ENCODE measurements at places on chromosomes 12 and 14.
A peak's percentile ranks its signal among the peaks of the same experiment; 100 is the strongest.

DNA sequence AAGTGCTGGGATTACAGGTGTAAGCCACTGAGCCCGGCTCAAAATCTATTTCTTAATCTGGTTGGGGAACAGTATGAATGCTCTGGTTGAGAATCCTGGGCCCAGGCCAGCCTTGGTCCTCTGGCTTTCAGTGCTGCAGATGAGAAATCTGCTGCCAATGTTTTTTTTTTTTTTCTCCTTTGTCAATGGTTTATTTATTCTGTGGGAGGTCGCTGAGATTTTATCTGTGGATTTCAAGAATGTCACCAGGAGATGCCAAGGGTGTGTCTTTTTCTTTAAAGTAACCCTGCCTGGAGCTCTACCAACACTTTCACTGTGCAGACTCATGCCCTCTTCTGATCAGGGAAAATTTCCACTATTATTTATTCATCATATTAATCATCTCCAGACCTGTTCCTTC lies 3.6 kb downstream of the SLC25A29 start:
- DNase-seq: no peak

- no peak for DNase-seq
These were observed 156.6 kb downstream of the DAD1 start for GRCh38 chr14:22432348-22432976.

- peak; percentile 69 for DNase-seq
These were observed 18.8 kb downstream of the BCL11B start for GRCh38 chr14:99252940-99253868.

DNA sequence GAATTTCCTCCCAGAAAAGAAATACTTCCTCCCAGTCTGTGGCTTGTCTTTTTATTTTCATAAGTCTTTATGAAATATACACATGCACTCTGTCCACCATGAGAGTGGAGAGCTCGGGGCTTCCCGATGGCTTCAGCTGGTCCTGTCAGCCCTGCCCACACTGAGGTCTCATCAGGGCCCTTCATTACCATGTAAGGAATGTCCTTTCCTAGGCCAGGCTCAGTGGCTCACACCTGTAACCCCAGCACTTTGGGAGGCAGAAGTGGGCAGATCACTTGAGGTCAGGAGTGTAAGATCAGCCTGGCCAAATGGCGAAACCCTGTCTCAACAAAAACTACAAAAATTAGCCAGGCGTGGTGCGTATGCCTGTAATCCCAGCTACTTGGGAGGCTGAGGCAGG lies 77.0 kb downstream of the CPSF2 start:
- DNase-seq: no peak

GRCh38 chr14:63745858-63746425 lies 18.1 kb upstream of the SGPP1 start:
- no peak for DNase-seq

GRCh38 chr14:97499790-97500481 lies 702.8 kb downstream of the VRK1 start:
- DNase-seq: no peak

DNA sequence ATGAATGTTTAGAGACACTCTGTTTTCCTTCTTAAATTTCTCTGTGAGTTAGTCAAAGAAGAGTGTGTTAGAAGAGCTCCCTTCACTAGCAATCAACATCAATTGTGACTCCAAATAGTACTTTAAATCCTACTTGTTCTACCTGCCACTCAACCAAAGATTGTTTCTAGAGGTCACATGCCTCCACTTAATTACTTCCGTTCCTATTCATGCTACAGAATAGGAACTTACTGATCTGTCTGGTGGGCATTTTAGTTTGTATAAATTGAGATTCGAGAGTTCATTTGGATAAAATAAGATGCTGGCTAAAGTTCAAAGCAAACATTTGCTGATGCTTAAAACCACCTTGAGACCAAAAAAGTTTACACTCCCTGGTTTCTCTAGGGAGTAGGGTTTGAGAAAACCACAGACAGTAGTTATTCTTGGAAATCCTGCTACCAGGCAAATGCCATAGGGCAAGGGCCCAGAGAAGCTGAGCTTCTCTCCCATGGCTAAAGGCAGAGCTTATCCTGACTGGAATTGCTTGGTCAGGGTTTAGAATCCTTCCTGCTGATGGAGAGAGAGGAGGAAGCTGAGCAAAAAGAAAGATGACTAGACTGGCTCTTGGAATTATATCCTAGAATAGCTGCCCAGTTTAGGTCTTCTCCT lies 389.6 kb upstream of the ATP2B1 start:
- DNase-seq: no peak

- peak; percentile 2 for DNase-seq
These were observed 908 bp upstream of the CDKL1 start for GRCh38 chr14:50397390-50398188.

DNA sequence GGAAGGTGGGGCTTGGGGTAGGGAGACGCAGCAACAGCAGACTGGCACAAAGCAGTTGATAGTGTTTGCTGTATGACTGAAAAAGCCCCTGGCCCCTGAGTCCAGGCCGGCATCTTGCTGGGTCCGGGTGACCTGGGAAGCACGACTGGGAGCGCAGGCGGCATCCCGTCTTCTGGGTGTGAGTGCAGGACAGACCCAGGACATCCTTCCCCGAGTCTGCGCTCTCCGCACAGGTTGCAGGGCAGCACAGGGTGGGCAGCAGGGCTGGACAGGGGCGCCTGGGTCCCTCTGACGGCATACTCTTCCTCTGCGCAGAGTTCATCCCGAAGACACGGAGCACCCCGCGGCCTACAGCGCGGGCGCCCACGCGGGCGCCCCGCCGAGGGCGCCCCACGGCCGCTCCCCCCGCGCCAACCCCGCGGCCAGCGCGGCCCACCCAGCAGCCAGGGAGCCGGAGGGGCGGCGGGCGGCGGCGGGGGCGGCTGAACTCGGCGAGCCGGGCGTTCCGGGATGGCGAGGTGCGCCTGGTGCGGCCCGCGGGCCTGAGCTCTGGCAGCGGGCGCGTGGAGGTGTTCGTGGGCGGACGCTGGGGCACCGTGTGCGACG lies 9.2 kb upstream of the CYP46A1 start:
- DNase-seq: no peak

DNA sequence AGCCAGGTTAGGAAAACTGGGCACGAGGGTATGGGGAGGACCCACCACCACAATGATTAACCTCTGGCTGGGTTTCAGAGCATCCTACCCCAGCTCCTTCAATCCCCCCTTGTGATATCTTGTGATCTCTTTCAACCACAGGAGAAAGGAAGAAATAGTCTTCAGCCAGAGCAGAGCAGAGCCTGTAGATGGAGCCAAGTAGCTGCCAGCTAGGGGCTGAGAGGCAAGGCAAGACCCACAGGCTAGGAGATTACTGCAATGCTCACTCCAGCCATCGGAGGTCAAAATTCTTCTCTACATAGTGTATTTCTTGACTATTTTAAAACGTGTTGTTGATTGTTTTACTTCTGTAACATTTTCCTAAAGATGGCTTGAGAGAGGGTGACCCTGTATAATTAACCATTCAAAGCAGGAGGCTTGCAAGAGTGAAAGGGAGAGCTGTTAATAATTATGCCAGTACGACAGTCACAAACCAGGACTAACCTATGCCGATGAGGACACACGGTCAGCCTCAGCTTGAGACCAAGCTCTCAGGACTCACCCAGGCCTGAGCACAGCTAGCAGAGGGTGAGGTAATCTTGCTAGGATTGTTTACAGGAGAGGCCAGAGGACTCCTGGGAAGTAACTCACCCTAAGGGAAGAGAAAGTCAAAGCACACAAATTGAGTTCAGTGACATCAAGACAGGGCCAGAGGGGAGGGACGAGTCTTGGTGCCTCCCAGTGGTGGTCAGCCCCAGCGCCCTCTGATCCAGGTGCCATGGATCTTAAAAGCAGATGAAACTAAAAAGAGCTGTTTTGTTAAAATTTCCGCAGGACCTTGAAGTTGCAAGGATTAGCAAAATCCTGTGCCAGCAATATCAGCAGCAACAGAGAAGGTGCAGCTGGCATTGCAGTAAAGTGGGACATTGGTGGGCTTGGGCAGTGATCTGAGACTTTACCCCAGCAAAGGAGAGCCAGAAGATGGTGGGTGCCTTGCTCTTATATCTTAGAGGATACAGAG lies 29.8 kb upstream of the CDKN3 start:
- DNase-seq: peak; percentile 39

DNA sequence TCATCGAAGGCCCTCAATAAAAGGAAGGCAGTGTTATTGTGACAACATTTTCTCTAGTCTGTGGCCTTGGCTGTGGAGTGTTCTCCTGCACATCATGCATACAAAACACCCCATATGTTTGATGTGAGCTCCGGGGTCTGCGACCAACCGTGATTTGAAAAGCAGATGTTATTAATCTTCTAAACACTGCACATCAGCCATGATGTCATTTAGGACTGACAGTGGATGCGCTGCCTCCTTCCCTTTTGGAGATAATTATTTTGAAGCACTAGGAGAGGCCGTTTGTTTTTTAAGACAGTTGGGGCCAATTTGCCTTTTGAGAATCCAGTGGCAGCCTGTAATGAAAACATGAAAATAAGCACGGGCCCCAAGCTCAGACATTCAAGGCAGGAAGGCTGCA lies 1041.6 kb downstream of the BCL11B start:
- no peak for DNase-seq

DNA sequence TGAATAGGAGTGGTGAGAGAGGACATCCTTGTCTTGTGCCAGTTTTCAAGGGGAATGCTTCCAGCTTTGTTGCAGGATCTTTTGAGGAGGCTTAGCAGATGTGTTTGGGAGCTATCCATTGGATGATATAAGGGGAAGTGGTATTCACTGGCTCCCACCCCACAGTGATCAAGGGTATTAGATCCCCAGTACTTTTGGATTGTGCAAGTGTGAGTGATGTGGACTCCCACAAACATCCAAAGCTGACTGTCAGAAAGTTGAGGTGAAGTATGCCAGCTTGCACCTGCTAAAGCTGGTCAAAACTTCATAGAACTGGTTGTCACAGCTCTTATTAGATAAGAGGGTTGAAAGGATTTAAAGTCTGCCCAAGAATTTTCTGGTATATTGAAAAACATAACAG lies 110.1 kb upstream of the BTG1 start:
- no peak for DNase-seq

- no peak for DNase-seq
These were observed 1.5 kb upstream of the LGALS3 start for GRCh38 chr14:55127460-55127951.

GRCh38 chr12:118465706-118466105 lies 89.4 kb downstream of the SUDS3 start:
- DNase-seq: no peak

- peak; percentile 56 for DNase-seq
These were observed 1.4 kb upstream of the ARHGEF40 start for GRCh38 chr14:21068521-21069387.

- DNase-seq: peak; percentile 85
These were observed 25.6 kb upstream of the MAP1LC3B2 start for GRCh38 chr12:116533343-116534251.

DNA sequence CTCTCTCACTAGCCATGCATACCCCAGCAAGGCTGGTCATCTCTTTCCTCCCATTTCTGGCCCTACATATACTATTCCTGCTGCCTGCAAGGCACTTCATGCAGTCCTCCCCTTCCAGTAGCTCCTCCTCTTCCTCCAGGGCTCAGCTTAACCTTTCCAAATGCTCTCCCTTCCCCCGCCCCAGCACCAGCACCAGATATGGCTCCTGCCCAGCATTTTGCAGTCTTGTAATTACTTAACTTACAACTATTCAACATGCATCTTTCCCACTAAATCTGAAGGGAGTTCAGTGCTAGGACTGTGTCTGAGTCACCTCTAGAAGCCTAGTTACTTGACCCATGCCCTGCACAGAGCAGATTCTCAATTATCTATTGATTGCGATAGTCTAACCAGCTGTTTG lies 1.8 kb upstream of the FBXO21 start:
- no peak for DNase-seq

DNA sequence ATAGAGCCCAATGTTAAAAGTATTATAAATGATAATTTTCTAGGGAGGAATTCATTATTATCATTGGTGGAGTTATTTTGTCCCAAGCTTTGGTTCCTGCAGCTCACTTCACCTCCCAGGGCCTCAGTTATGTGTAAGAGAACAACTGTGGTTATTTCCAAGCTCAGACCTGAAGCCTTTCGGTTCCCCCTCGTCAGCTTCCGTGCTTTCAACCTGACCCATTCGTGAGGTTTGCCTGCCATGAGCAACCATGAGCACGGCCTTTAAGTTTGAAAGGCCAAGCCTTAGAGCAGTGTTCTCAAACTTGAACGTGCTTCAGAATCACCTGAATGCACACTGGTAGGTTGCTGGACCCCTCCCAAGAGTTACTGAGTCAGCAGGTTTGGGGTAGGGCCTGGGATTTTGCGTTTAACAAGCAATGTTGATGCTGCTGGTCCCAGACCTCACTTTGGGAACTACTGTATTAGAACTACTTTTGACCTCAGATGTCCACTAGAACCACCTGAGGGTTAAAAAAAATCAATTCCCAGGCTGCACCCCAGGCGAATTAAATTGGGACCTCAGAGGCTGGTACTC lies 133.0 kb upstream of the PRMT8 start:
- DNase-seq: no peak

DNA sequence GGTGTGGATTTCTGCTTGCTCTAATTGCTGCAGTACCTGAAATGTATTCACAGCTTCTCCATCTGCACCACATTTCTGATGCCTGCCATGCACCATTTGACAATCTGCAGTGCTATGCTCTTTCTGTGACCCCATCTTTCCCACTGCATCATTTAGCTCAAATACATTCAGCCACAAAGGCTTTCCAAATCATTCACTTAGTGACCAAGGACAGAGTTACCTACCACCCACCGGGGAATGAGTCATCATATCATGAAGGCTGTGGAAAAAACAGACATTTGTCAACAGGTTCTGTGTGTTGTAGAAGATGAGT lies 465.5 kb upstream of the ATP2B1 start:
- peak; percentile 2 for DNase-seq

DNA sequence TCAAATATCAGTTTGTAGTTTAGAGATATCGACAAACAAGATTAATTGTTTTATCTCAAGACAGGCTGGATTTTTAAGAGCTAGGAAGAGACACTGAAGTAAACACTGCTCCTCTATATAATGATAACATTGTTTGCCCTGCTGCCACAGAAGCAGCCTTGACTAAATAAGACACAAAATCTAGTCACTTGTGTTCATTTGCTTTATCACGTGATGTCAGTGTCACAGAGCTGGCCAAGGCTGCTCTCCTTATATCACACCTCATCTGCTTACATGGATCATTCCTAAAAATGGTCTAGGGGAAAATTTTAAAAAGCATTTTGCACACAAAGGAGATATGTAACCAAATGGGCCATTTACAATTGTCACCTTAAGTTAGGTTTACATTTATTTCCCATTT lies 64.1 kb downstream of the SOX5 start:
- no peak for DNase-seq

- no peak for DNase-seq
These were observed 3.8 kb downstream of the C14orf93 start for GRCh38 chr14:23006188-23006534.
